GM19239 (cell line): ENCODE measurements at places on chromosomes 1 and 21.

DNA sequence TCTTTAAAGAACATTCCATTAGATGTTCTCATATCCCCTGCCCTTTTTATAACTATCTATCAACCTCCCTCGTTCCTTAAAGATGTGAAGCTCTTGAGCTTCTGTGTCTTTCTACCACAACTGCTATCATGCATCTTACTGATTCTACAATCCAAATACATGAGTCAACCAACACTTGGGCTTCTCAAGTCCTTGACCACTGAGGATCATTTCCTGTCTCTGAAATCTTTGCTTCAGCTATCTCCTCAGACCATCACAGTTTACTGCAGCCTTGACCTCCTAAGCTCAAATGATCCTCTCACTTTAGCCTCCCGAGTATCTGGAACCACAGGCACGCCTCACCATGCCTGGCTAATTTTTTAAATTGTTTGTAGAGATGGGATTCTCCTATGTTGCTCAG is 75.2 kb downstream of the FMO4 start:
- DNase-seq, result no peak

- no peak for DNase-seq
Measured at GRCh38 chr1:18336801-18337200, 143.9 kb upstream of the KLHDC7A start.

DNA sequence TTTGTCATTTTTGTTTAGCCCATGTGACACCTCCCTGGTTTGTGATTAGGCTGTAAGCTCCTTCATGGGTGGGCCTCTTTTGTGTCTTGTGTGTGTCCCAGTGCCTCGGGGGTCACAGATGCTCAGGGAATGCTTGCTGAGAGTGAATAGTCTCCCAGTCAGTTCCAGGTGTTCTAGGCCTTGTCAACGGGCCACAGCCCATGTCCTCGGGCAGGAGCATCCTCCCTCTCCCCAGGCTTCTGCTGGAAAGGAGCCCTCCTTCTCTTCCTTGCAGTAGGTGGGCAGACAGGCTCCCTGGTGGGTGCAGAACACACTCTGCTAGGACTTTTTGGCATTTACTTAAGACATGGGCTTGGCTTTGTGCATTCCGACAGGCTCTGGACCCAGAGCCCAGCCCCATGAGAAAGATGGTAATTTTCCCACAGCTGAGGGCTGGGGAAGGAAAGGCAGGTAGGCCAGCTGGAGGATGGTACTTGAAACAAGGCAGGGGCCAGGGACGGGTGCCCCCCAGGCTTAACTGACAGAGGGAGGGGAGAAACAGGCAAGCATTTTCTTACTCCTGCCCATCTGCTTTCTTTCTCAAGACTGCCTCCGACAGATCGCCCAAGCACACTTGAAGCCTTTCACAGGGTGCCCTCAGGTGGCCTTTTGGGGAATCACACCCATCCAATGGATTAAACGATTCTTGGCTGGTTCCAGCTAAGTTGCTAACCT is 7.1 kb upstream of the CPLANE2 start:
- peak; percentile 62 for DNase-seq

DNA sequence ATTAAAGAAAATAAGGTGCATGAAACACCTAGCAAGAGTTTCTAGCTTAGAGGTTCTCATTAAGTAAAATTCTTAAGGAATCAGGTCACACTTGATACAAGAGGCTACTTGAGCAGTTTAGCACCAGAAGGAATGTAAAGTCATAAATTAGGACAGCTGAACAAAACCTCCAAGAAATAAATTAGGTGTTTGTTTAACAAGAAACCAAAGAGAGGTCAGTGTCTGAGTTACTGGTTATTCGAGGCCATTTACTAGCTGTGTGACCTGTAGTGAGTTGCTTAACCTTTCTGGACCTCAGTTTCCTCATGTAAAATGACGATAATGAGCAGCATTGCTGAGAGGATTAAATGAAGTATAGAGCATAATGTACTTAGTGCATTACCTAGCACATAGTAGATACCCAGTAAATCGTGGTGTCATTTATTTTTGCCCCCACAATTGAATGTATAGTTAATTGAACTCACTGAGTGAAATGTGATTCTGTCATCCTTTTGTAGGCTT is 908 bp upstream of the ELK4 start:
- no peak for DNase-seq

DNA sequence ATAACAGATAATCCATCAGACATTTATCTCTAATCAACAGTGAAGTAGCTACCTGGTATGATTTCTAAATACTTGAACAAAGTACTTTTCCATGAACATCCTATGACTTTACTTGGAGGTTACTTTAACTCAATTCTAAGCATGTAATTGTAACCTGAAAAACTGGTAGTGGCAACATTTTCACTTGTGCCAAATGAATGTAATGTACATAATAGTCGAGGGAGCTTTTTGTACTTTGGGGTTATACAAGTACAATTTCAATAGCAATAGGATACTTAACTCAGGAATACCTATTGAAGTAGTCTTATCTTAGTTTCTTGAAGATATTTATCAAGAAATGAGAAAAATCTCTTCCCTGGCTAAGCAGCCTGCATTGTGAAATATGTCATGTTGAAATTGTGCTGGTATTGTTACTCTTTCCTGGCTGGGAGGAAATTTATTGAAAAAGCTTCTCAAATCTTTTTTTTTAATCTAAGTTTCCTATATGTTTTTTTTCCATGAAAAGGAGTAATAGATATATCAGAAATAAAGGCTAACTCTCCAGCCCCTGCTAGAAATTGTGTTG is 33.7 kb upstream of the CACYBP start:
- DNase-seq, result no peak

- no peak for DNase-seq
Measured at GRCh38 chr1:109805486-109806165, 41.9 kb upstream of the EPS8L3 start.

DNA sequence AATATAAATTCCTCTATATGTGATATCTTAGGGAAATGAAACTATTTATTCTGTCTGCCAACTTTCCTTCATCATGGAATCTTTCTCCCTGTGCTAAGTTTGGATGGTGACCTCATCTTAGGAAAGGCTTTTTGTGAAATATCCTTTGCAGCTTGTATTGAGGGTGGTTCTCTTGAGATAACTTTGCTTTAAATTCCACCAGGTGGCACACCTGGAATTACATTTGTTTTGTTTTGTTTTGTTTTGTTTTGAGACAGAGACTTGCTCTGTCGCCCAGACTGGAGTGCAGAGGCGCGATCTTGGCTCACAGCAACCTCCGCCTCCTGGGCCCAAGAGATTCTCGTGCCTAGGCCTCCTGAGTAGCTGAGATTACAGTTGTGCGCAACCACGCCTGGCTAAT is 7.6 kb upstream of the CD1A start:
- DNase-seq, result no peak

- no peak for DNase-seq
Measured at GRCh38 chr1:107879927-107880326, 85.1 kb downstream of the VAV3 start.

DNA sequence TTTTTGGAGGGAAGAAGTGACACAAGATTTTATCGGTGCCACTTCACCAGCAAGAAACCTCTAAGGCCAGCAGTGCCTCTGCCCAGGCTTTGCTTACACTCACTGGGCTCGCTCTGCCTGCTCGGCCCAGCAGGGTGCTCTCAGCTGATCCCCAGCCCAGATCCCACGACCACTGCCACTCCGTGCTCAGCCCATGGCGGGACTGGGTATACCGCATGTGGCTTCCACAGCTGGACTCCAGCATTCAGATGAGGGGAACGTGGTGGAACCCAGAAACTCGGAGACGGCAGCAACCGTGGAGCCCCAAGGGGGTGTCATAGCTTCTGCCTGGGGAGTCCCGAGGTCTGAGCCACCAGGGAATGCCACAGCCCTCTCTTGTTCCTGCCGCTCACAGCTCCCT is 12.9 kb downstream of the USP25 start:
- no peak for DNase-seq

DNA sequence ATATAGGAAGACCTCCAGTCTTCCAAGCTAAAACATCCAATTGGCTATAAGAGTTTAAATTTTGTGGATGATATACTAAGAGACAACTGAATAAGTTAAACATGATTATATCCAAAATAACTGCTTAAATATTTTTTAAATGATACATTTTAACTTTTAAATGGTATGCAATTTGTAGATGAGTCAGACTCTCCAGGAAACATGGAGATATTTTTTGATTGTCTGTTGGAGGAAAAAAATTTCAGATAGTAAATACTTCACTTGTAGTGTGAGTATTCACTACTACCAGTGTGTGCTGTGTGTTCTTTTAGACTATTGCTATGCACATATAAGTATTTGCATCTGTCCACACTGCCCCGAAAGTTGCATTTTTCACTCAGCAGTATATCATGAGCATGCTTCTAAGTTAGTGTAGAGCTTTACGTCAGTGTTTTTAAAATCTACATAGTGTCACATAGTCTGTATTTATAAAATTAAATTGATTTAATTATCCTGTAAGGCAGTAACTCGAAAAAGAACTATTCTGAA is 91.1 kb downstream of the USP25 start:
- DNase-seq, result no peak

DNA sequence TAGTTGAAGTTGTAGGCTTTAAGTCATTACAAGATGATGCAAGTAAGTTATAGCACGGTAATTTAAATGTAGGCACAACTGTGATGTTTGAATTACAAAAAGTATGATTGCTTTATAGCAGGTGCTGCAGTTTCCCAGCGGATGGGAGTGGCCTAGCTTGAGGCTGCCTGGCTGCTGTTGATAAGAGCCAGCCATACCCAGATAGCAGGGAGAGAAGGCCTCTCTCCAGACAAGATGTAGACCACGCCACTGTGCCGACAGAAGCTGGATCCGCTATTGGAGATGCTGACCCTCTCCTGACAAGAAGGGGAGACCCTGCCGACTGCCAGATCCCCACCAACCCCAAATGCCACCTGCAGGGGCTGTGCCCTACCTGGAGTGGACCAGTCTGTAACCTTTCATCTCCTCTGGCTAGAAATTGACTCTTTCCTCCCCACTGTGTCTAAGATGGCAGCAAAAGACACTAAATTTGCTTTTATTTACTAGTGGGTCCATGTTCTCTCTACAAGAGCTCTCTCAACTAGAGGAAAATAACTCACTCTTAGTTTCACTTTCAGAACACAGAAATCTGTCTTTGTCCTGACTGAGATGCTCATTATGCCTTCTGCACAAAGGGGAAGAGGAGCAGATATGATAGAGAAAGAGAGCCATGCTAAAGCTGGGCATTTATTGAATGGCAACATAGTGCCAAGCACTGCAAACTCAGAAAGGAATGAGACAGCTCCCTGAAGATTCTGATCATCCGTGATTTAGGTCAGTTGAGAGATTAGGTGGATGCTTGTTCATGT is 127.9 kb downstream of the URB2 start:
- DNase-seq, result no peak

- DNase-seq, result no peak
Measured at GRCh38 chr1:12171206-12172041, 4.6 kb downstream of the TNFRSF1B start.

GRCh38 chr1:228073061-228073856 is 9.2 kb upstream of the ARF1 start:
- DNase-seq, result no peak

DNA sequence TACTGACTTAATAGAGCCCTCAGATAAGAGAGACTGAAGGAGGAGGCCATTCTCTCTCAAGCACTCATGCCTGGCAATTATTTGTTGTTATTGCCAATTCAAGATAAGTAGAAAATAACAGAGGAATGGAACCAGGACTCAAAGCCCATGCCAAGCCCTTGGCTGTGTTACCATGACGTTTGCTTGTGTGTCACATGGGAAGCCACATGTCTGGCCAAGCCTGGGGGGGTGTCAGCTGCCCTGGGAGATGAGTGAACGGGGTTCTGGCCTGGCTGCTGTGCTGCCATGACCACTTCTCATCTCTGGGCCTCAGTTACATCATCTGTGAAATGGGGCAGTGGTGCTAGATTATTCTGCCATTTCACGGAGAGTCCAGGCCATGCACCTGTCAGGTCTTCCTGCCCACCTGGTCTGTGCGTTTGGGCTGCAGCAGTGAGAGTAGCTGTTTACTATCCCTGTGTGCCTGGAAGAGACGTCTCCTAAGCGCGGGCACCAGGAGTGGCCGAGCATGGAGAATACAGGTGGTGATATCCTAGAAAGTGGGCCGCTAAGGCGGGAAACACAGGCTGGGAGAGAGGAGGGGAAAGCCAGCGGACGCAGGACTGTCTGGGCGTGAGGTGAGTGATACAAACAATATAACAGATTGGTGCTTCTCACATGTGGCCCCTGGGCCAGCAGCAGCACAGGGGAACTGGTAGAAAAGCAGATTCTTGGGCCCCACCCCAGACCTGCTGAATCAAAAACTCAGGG is 67.8 kb downstream of the MAN1C1 start:
- DNase-seq, result no peak

DNA sequence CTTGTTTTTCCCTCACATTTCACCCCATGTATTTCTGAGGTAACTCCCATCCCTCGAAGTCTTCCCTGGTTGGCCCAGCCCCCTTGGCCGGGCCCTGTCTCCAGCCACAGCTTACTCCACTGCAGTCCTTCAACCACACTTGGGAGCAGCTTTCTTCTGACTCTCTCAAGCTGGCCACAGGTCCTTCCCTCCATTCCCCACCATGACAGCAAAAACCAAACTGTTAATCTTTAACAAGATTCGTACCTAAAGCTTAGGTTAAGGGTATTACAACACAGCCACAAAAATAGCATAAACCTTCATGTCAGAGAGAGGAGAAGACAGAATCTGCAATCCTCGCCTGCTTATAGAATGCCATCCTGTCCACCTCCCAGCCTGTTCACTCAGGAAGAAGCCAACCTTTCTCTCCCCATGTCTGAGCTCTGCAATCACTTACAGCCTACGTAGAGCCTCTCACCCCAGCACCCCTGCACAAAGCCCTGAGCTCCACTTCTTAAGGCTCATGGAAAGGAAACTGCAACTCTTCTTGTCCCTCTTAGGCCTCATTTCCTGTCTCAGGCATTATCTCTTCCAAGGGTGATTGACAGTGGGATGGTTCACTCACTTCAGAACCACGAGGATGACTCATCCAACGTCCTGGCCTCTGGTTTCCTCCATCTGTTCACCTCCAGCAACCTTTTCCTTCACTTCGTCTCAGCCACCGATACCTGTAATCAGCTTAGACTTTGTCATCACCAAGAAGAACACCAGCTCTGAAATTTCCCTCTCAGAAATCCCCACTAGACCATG is 72.8 kb downstream of the CD2 start:
- peak; percentile 65 for DNase-seq
